ENCODE measurements at places on chromosomes 4 and X.

- DNase-seq = peak; percentile 3
Observed at GRCh38 chr4:83644677-83645659, 109.1 kb downstream of the GPAT3 start.

DNA sequence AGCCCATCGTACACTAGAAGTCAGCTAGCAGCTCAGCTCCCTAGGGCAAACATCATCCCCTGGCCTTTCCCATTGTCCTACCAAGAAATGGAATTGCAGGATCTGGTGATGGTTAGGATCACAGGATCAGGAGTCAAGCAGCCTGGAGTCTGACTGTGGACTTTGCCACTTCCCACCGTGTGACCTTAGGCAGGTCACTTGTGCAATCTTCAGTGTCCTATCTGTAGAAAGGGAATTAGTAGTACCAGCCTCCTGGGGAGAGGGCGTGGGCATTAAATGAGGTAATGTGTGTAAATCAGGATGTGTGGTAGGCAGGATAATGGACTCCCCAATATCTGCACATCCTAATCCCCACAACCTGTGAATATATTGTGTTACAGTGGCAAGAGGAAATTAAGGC, 38.6 kb upstream of the APLN start:
- no peak for DNase-seq

GRCh38 chr4:38560768-38561558, 103.0 kb upstream of the KLF3 start:
- DNase-seq = no peak

GRCh38 chr4:73816814-73817213, 19.7 kb upstream of the CXCL6 start:
- no peak for DNase-seq

GRCh38 chr4:128286474-128287058, 1.0 kb downstream of the PGRMC2 start:
- peak; percentile 33 for DNase-seq

DNA sequence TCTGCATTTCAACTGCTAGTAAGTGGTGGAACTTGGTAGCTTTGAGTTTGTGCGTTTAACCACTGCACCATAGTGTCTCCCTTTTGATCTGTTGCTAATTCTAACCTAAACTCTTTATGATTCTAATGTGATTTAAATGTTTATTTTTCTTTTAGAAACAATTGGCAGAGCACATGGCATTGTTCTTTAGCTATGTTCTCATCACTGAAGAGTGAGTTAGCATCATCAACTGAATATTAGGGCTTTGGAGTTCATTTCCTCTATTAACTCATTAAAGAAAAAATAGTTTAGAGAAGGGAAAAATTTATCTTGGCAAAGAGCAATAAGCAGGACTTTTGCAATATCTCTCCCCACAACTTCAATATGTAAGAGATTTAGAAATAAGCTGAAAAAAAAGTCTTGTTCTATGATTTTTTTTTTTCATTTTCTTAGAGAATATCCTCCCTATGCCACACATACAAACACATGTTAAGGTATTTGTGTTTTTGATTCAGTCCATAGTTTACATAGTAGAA, 25.7 kb downstream of the CPEB2 start:
- no peak for DNase-seq

- DNase-seq = no peak
Observed at GRCh38 chr4:109350121-109350520, 47.7 kb upstream of the COL25A1 start.

GRCh38 chr4:176436293-176436973, 116.7 kb downstream of the SPCS3 start:
- DNase-seq = no peak

DNA sequence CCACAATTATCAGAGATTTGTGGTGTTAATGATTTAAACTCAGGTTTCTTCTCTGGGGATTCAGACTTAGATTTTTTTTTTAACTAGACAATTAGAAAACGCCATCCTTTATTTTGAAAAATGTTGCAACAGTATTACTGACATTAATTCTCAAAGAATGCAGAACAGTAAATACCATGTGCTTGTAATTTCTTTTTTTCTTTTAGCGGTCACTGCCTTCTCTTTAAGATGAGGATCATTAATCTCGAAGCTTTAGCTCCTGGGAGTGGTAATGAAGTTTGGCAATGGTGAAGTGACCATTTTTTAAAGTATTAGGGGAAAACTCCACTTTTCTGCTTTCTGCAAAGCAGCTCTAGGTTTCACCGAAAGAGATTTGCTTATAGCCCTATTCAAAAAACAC, 164.0 kb upstream of the MBNL3 start:
- DNase-seq = no peak

DNA sequence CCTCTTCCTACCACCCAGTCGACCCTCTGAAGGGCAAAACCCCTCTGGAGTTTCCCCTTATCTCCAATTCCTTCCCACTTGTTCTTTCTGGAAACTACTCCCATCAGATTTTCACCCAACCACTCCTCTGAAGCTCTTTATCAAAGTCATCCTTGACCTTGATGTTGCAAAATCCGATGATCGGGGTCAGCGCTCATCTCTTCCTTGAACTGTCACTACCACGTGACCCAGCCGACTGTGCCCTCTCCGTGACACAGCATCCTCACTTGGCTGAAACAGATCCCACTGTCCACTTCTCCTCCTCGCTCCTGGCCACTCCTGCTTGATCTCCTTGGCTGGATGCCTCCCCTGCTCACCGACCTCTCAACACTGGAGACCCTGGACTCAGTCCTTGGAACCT, 1.1 kb downstream of the CFAP99 start:
- DNase-seq = no peak

- no peak for DNase-seq
Observed at GRCh38 chr4:149836546-149836945, 20.9 kb upstream of the IQCM start.

DNA sequence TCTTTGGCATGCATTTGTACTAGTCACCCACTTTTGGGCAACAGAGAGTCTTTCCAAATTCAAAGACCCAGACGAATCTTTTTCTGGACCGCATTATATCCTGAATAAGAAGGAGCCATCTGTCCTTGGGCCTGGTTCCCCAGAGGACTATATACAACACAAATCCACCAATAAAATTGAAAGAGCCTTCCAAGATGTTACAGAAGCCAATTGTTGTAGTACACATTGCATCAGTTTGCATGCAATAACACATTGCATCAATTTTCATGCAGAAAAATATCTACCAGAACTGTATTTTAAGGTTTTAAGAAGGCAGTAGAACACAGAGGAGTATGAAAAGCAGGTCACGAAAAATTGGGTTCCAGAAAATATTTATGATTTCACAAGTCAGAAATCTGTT, 203.2 kb downstream of the HTR2C start:
- no peak for DNase-seq

GRCh38 chr4:53380221-53380620, 2.8 kb downstream of the FIP1L1 start:
- DNase-seq = no peak

- no peak for DNase-seq
Observed at GRCh38 chrX:64642482-64642881, 247.2 kb upstream of the MTMR8 start.

DNA sequence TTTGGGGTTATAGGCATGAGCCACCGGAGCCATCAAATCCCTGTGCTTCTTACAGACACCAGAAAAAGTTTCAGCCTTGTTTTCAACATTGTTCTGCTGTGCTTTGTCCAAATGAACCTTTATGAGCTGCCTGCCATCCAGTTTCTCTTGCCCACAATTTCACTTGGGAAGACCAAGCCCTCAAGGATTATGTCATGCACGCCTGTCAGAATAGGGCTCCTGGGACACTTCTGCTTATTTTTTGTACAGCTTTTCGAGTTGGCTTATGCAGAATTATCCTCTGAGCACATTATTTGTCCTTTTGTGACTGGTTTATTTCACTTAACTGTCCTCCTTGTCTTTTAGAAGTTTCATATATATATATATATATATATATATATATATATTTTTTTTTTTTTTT, 16.2 kb downstream of the UBE2K start:
- DNase-seq = no peak

- no peak for DNase-seq
Observed at GRCh38 chr4:155703486-155704247, 37.0 kb downstream of the GUCY1A1 start.

GRCh38 chr4:99853999-99854398, 37.4 kb downstream of the DAPP1 start:
- DNase-seq = no peak

- DNase-seq = no peak
Observed at GRCh38 chrX:111460607-111461006, 48.6 kb upstream of the DCX start.

GRCh38 chr4:40956721-40957255, 207.0 kb downstream of the NSUN7 start:
- no peak for DNase-seq

GRCh38 chrX:126985027-126985426, 165.5 kb downstream of the PRR32 start:
- DNase-seq = no peak

- no peak for DNase-seq
Observed at GRCh38 chrX:44903830-44904530, 31.0 kb downstream of the KDM6A start.

DNA sequence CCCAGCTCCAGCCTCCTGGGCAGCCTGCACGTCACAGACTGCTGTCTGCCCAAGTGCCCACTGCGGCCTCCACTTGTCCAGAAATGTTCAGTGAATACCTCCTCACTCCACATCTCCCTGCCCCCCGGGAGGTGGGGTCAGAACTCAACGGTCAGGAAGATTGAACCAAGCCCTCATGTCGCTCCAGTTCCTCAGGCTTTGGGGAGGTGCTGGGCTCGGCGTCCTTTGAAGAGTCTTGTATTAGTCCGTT, 82.4 kb upstream of the LRPAP1 start:
- no peak for DNase-seq

DNA sequence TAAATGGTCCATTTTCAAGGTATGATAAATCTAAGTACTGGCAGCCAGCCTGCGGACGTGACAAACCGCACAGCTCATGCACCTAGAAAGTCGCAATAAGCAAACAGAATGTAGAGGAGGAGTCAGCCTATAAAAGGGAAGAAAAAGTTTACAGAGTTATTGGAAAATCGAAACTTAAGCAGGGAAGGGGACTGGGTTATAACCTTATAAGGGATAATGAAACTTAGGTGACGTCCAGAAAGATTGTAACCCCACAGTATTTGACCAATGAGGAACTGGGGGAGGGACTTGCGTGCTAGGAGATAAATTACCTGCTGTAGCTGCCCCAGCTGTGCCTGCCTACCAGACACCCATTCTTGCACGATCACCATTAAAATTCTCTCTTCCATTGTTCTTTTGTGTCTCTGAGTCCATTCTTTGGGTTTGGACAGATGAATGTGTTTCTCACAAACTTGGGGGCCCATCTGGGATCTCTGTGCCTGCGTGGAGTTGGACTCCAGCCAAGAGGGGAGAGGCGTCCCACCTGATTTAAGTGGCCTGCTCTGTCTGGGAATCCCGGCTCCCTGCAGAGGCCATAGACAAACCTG, 61.0 kb downstream of the ZCCHC12 start:
- DNase-seq = no peak

GRCh38 chrX:47169273-47169672, 24.3 kb downstream of the RBM10 start:
- DNase-seq = no peak

GRCh38 chrX:8731559-8732395, at the start of gene ANOS1:
ANOS1 (minus strand) TSS chrX:8732137; CDS start chrX:8732036, 101 bp downstream.
- DNase-seq = peak; percentile 46

- DNase-seq = no peak
Observed at GRCh38 chr4:28373601-28374000, 1513.0 kb downstream of the STIM2 start.

GRCh38 chr4:36285784-36286480, 4.5 kb downstream of the DTHD1 start:
- DNase-seq = no peak

- DNase-seq = no peak
Observed at GRCh38 chr4:48258845-48259397, 10.7 kb downstream of the TEC start.
